NCI-H1694 (cell line): ENCODE measurements at places on chromosomes 1 and 21.

DNA sequence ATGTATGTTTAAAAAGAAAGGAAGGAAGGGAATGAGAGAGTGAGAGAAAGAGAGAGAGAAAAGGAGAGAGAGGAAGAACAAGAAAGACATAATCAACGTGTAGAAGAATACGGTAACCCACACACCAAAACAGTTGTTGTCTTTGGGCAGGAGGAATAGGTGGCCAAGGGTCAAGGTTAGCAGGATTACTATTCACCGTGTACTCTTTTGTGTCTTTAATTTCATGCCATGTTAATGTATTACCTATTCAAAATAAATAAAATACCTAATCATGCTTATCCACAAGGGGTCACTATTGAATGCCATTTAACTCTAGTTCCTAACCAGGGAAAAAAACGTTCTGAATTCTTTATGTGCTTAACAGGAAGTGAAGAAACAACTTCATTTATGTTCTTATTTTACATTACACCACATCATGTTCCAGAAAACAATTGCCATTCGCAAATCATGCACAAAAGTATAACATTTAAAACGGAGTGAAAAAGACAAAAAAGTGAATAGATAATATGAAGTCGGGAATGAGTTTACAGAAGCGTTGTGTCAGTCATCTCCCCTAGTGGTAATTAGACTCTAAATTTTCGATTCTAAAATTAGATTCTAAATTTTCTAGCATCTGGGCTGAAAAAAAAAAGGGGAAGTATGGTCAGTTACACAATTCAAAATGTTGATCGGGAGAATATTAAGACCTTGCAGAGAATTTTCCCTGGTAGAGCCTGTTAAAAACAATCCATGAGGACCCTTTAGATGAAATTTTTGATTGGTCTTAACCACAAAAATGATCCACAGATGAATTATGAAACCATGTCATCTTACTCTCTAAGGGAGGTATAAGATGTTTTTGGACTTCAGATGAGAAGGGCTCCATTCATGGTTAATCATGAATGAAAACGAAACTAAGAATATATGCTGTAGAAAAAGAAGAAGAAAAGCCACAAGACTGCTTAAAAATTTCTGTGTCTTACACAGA lies 700 bp upstream of the KMO start:
- DNase-seq, result peak; percentile 82

- no peak for DNase-seq
Observed at GRCh38 chr1:112840631-112841624, 115.1 kb downstream of the SLC16A1 start.

DNA sequence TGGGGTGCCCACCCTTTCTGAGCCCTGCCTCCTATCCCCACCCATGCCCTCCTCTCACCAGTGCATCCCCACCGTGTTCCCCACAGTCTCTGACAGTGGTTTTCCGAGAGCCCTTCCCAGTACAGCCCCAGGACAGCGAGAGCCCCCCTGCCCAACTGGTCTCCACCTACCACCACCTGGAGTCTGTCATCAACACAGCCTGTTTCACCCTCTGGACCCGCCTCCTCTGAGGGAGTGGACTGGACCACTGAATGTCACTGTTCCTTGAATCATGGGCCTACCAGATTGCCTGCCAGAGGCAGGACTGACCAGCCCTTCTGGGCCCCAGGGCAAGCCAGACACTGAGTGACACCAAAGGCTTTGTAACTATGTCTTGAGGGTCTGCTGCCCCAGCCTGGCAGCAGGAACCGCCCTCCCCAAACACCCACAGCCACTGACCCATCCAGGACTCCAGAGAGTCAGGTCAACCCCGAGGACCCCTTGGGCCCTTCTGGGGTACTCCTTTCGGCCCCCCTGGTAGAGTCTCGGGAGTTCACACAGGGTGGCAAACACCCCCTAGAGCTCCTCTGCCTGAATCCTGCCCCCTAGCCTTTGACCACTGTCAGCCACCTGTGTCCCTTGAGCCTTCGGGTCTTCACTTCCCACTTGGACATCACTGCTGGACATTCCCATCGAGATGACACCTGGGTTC lies 3.3 kb downstream of the HYI start:
- no peak for DNase-seq

GRCh38 chr1:36464605-36465393 lies 615 bp upstream of the MRPS15 start:
- no peak for DNase-seq

- DNase-seq, result no peak
Observed at GRCh38 chr1:244712669-244713068, 59.7 kb downstream of the DESI2 start.

DNA sequence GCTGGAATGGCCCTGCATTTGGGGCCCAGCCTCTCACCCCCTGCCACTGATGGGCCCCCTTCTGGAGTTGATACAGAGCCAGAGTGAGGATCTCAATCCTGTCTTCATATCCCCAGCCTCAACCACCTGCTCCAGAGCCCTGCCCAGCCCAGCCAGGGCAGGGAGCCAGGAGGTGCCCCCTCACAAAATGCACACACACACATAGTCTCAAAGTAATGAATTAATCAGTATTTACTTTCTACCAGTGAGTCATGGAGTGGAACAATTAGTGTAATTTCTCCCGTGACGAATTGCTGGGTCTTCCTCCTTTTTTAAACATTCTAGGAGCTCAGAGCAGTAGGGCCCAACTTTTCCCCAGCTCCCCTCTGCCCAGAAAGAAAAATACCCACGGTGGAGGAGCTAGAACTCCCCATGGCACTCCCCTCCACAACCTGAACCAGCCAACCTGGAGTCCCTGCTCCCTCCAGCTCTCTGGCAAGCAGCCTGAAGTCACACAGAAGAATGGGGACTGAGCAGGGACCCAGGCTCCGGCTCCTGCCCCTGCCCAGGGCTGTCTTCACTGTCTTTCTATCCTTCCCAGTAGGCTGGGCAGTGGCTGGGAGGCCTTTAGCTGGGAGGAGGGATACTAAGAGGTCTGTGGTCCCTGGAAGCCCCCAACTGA lies 29.3 kb downstream of the SDC3 start:
- peak; percentile 12 for DNase-seq

- no peak for DNase-seq
Observed at GRCh38 chr1:2199042-2199810, 4.7 kb upstream of the FAAP20 start.

- no peak for DNase-seq
Observed at GRCh38 chr1:44481701-44482100, 76.6 kb downstream of the RNF220 start.

DNA sequence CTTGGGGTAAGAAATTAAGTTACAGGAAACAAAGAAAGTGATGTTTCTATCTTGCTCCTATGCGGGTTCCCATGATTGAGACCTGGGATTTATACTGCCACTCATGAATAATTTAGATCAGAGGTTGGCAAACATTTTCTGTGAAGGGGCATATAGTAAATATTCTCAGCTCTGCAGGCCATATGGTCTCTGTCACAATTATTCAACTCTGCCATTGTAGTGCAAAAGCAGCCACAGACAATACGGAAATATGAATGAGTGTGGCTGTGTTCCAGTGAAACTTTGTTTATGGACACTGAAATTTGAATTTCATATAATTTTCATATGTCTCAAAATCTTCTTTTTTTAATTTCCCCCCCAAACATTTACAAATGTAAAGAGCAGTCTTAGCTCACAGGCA lies 127.2 kb downstream of the FOXD2 start:
- DNase-seq, result peak; percentile 23

DNA sequence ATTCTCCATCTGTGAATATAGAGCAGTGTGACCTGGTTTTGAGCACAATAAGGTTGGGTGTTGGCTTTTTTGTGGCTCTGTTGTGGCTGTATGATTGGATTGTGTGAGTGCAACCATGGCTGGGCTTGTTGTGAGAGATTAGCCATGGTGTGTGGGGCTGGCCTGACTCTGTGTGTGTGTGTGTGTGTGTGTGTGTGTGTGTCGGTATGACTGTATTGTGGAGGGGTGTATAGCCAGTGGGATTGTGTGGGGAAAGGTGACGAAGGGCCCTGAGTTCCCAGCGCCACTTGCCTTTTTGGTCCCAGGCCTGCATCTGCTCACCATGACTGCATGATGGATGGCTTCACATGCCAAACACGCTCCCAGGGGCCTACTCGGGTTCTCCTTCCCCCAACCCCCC lies 5.9 kb upstream of the SLC6A9 start:
- DNase-seq, result no peak

- DNase-seq, result no peak
Observed at GRCh38 chr1:67838180-67838910, 5.1 kb upstream of the GNG12 start.

GRCh38 chr1:98021126-98021525 lies 100.3 kb upstream of the DPYD start:
- peak; percentile 76 for DNase-seq

- no peak for DNase-seq
Observed at GRCh38 chr1:171581766-171582165, 40.3 kb upstream of the MYOCOS start.

DNA sequence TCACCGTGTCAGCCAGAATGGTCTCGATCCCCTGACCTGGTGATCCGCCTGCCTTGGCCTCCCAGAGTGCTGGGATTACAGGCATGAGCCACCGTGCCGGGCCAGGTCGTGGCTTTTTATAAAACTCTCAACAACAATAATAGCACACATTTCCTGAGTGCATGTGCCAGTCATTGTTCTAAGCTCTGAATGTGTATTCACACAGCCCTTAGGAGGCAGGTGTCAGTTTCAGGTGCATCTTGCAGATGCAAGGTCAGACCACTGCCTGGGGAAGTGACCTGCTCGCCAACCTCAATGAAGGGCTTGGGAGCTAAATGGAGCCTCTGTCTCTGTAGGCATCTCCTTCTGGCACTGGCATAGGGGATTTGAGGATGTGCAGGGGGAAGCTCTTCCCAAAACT lies 1.6 kb upstream of the LEFTY2 start:
- no peak for DNase-seq

DNA sequence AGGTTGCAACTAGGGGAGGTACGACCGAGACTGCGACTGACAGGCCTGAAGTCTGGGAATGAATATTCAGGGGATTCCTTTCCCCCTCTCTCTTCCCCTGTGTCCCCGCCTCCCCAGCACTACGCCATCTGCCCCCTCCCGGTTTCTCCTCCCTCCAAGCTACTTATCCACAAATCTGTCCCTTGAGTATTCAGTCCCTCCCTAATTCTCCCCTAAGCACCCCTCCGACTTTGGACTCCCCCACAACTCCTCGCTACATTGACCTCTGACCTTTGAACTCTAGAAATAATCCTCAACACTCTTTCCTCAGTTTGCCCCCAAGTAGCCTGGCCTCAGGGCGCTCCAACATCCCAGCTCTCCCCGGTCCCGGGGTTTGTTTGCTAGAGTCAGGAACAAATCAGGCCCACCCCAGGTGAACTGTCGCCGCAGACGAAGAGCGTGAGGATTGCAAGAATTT lies 393 bp downstream of the LYSMD1 start:
- DNase-seq, result peak; percentile 51

DNA sequence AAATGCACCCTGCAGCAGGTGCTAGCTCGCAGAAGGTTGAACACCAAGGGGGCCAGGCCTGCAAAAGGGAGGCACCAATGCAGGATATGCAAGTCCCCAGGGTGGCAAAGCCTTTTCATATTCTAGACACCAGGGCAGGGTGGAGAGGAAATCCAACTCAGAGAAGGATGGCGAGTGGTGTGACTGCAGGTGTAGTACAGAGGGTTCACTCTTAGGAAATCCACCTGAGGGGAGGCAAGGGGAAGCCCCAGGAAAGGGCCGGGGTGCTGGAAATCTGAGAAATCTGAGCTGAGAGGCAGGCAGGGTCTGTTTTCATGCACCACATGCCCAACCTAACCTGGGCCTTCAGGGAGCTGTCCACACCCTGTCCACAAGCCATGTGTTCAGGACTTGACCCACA lies 163.2 kb upstream of the CTTNBP2NL start:
- DNase-seq, result no peak

- DNase-seq, result no peak
Observed at GRCh38 chr1:204435381-204435831, 23.8 kb upstream of the PPP1R15B start.

DNA sequence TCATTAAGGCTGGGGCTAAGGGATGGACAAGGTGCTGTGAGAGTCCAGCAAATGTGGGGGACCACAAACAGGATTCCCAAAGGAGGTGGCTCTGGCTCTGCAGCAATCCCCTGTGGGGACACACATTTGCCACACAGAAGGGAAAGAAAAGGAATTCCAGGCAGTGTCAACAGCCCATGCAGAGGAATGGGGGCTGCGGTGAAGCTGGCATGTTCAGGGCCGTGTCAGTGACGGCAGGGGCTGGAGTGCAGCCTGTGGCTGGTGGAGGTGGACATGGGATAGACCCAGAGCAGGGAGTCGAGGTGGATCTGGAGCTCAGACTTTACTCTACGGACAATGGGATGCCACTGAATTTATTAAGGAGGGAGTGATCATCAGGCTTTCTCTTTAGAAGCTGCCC lies 183.2 kb downstream of the TRABD2B start:
- no peak for DNase-seq

- DNase-seq, result no peak
Observed at GRCh38 chr1:157105988-157106812, 6.6 kb upstream of the ETV3L start.

DNA sequence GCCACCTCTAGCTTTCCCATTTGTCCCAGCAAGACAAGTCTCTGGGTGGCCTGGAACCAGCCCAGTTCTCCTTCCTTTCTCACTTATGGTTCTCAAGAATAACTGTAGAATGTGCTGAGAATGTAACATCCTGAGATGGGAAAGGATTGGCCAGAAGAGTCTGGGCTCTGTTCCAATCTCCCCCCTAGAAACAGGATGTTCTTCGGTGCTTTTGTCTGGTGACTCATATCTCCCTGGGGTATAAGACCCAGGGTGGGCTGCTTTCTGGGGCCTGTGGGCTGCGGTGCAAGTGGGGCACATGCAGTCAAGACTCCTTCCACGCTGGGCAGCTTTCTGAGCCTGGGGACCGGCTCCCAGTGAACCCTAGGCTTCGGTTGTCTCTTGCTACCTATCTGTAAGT lies 251.2 kb upstream of the POU3F1 start:
- DNase-seq, result no peak

DNA sequence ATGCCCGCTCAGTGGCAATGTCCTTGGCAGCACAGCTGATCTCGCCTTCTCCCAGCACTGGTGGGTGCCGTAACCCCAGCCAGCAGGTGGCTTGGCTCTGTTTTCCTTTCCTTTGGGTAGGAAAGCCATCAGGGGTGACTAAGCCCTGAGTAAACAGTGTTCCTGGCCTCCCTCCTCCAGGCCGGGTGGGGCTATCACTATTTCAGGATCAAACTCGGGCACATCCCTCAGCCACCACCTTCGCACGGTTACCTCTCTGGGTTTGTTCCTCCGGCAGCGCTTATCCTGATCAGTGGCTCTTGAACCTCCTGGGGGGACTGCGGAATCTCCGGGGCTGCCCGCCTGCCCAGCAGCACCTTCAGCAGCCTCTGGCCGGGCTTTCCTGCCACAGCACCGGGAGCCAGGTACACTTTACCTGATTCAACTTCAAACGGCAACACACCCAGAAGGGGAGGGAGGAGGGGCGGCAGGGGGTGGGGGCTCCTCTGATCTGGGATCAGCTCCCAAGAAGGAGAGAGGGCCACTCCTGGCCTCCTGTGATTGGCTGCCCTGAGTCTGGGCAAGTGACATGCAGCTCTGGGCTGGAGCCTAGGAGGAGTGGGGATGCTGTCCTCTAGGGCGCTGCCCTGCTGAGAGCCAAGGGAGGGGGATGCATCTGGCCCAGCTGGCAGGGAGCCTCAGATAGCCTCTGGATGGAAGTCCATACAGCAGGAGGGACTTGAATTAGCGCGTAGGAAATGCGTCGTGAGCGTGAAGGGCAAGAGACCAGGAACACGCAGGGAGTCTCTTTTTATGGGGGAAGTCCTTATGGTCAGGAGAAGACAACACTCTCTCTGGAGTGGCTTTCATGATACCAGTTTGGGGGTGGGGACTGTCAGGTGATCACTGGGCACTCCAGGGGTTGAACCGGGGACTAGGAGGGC lies at the start of gene ASCL5:
Gene ASCL5 (minus strand): TSS at position 353 of the 923 bp plus-strand sequence. CDS start 11,812 bp downstream, outside the sequence.
- DNase-seq, result no peak
